ENCODE measurements at places on chromosomes 16 and 17.
A peak's percentile ranks its signal among the peaks of the same experiment; 100 is the strongest.

GRCh38 chr17:44004077-44004760 is at the start of gene NAGS:
TSS of gene NAGS (plus strand) at chr17:44004622. CDS start at chr17:44004664, 42 bp downstream.
- DNase-seq = no peak

- no peak for DNase-seq
Measured at GRCh38 chr16:62475573-62475972, 439.3 kb upstream of the CDH8 start.

DNA sequence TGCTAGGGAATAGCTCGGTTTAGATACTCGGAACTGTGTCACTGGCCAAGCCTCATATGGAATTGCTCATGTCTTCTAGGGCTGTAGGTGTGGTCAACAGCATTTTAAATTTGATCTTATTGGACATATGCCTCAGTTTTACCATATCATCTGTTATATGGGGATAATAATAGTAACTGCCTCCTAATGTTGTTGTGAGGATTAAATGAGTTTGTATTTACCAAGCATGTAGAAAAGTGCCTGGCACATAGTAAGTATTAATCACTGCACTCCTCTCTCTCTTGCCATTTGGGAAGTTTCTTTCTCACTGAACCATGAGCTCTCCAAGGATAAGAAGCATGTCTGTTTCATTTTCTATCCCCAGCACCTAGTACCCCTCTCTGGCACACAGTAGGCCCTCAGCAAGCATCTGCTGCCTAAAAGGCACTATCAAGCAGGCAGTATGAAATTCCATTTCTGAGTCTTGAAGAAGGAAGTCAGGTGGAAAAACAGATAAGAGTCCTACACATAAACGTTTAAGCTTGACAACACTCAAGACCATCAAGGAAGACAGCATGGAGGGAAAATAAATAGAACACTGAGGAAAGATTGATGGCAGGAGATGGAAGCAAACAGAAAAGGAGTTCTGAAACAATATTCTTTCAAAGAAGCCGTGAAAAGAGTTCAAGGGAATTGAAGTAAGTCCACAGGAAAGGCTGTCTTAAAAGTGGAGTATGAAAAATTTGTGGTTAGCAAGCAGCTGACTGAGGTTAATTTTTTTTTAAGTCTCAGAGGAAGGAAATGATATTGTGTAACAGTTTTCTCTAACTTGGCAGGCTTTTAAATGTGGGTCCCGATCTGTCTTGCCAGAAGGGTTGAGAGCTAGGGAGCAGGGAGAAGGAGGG is 2.2 kb upstream of the ATP6V0A1 start:
- peak; percentile 91 for DNase-seq

DNA sequence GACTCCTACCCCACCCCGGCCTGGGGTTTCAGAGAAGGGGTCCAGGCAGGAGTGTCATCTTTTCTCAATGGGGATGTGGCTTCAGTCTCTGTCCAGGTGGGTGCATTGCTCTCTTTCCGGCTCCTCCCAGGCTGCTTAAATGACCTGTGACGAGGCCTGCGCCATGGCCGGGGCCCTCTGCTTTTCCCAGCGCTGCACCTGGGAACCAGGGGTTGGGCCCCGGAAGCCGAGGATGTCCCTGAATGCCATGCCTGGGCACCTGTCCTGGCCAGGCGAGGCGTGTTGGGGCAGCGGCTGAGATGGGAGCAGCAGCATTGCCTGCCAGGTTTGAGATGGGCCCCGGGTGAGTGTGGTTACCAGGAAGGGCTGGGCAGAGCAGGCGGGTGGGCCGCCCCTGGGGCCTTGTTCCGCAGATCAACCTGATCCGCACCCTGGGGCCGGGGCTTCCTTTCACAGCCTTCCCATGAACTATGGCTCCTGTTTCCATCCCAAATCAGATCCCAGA is 147.4 kb downstream of the SEC14L1 start:
- no peak for DNase-seq

DNA sequence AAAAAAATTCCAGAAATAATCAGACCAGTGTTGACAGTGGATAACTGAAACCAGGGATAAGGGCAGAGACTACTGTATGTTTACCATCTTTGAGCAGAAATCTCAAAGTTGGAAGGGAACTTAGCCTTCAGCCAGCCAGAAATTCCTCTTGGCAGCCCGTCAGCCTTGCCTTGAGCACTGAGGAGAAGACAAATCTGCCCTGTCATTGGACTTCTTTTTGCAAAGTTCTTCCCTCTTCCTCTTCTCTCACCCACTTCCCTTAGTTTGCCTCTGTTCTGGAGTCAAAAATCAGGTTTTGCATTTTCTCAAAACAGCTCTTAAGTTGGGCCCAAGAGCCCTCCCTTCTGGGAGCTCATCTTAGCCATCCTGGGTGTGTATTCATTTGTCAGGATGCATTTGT is 6.2 kb downstream of the TUFM start:
- DNase-seq = peak; percentile 28

Measured in NB4 (cell line).